ELR (cell line): ENCODE measurements at places on chromosomes 3 and 15.
A peak's percentile ranks its signal among the peaks of the same experiment; 100 is the strongest.

DNA sequence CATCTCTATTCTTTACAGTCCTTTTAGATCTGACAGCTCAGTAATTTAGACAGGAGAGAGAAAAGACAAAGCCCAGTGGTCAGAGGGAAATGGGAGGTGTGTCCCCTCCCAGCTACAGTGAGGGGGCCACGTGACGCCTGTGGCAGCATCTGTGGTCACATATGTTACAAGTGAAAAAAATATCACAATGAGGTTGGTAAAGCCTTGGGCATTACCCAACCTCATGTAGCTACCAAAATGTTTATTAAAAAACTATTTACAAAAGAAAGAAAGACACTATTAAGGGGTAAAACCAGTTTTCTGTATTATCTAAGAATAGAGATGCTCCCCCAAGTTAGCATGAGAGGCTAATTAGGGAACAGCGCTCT, 42.9 kb upstream of the PLCL2 start:
- DNase-seq = no peak

DNA sequence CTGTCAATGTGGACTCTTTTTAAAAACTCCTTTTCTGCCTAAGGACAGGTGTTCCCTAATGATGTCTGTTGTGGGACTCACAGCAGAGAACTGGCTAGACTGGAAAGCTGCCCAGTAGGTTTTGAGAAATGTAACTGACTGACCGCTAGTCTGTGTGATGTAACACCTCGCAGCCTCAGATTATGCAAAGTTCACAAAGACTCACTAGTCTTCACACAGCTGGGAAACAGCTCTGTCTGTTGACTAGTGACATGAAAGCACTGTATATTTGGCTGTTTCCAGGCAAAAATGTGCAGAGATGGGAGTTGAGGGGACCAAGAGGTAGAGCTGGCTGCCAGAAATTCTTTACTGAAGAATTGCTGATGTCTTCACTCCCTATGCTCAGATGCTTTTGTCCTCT, 10.3 kb downstream of the PDZRN3 start:
- DNase-seq = no peak

GRCh38 chr3:61724183-61724582, 162.8 kb downstream of the PTPRG start:
- no peak for DNase-seq

GRCh38 chr3:152321200-152321954, 52.6 kb downstream of the MBNL1 start:
- no peak for DNase-seq

GRCh38 chr3:133948131-133948810, 52.6 kb upstream of the RAB6B start:
- DNase-seq = no peak

GRCh38 chr15:68651916-68652525, 73.2 kb downstream of the CORO2B start:
- DNase-seq = no peak

GRCh38 chr3:177713928-177714900, 516.9 kb upstream of the TBL1XR1 start:
- no peak for DNase-seq

GRCh38 chr3:104388619-104389018, 978.1 kb upstream of the ALCAM start:
- DNase-seq = no peak

DNA sequence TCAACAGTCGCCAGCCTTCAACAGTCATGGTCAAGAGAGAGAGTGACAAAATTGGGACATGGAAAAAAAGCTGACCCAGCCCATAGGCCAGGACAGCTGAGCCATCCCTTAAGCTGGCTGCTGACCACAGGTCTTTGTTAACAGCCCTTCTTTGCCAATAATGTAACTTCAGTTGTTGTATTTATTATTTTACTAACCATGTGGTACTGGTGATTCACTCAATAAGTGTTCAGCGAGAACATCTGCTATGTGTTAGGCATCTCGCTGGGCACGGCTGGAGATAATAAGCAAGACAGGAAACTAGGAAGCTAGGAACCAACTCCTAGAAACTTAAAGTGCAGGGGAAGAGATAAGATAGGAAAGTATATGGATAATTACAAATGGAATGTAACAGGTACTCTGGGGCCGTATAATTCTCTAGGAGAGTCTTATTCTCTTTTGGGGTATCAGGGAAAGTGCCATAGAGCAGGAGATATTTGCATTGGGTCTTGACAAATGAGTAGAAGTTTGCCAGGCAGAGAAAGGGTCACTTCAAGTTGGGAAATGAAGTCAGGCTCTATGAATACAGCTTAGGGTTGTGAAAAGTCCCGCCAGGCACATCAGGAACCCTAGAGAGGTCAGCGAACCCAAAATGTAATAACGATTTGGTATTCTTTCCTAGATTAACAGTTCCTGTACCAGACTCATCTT, 84.0 kb upstream of the TRA2B start:
- DNase-seq = peak; percentile 92

DNA sequence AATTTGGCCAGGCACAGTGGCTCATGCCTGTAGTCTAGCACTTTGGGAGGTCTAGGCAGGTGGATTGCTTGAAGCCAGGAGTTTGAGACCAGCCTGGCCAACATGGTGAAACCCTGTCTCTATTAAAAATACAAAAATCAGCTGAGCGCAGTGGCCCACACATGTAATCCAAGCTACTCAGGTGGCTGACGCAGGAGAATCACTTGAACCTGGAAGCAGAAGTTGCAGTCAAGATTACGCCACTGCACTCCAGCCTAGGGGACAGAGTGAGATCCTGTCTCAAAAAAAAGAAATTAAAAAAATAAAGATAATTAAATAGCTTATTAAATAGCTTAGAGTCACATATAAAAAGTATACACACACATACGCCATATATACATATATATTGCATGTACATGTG, 3.7 kb upstream of the TIPARP start:
- DNase-seq = no peak

- DNase-seq = no peak
Observed at GRCh38 chr15:90074023-90074422, 28.2 kb downstream of the IDH2 start.

DNA sequence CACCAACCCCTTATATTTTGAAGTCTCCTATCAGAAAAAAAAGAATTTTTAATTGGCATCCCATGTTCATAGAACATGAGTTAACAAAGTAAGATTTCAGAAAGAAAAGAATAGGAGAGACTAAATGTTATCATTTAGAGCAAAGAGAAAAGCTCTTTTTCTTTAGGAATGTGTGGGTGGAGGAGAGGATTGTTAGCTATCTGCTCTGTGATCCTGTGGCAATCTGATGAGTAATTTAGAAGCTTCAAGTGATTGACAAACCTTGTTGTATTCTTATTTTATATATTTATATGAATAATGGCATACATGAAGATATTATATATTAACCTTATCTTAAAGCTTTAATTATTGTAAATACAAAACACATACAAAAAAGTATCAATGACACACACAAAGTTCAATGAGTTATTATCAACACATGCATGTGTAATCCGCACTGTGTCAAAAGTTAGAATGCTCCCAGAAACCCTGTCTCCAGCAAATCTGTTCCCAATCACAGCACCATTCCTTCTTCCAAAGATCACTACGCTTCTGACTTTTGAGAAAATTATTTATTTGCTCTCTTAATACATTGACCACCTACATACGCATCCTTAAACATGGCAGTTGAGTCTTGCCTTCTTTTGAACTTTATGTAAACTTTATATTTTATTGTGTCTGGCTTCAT, 907.4 kb downstream of the MCTP2 start:
- DNase-seq = no peak

- DNase-seq = peak; percentile 79
Observed at GRCh38 chr3:191094057-191094845, 104.8 kb upstream of the OSTN start.

DNA sequence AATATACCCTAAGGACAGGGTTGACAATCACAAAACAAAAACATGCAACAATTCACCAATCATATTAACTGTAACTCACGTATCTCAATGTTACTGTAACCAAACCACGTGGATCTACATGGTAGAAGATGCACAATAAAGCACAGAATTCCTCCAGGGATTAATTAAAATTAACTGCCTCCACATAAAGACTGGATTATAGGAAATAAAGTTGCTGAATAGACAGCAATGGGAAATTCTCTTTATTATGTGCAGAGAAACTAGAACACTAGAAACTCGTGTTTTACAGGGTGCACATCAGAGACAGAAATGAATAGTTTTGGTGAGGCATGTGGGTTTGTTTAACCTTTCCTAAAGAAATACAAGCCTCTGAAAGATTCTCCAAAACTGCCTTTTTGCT, 696.3 kb downstream of the EPHA3 start:
- DNase-seq = no peak

DNA sequence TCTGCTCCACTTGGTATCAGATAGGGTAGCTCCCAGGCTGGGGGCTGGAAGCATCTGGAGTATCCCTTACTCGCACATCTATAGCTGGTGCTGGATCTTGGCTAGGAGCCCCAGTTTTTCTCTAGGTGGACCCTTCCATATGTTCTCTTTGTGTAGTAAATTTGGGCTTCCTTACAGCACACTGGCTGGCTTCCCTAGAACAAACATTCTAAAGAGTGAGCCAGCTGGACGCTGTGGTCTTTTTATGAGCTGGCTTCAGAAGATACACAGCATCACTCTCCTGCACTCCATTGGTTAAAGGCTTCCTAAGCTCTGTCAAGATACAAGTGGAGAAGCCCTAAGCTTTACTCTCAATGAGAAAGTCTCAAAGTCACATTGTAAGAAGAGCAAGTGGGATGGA, 322.1 kb downstream of the WDR72 start:
- no peak for DNase-seq

DNA sequence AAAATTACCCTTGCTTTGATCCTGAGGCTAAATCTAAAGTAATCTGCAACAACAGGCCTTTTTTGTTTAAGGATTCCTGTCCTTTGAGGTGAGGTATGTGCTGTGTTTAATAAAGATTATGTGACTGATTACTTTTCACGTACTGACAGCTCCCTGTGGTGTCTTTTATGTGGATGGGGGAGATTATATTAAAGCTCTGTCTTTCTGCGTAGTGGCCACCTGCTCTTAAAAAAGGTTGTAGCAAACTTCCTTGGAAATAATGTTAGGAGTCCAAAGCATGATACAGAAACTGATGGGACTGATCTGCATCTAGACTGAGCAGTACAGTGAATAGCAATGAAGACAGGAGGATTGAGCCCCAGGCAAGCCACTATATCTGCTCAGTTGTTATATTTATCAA, 453.0 kb upstream of the GOLIM4 start:
- DNase-seq = no peak

DNA sequence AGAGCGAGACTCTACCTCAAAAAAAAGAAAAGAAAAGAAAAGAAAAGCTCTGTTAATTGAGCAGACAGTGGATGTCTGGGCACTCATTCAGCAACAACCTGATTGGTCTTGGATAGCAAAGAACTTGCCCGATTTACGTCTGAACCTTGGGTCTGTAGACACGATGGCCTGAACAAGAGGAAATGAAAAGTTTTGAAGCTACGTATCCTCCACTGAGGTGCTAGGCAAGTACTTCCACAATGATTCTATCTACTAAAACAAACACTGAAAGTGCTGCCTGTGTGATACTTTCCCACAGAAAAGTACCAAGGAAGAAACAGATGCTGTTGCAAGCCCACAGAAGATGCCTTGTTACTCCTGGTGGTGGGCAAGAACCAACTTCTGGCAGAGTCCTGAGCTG, 21.8 kb upstream of the MUSTN1 start:
- DNase-seq = no peak

DNA sequence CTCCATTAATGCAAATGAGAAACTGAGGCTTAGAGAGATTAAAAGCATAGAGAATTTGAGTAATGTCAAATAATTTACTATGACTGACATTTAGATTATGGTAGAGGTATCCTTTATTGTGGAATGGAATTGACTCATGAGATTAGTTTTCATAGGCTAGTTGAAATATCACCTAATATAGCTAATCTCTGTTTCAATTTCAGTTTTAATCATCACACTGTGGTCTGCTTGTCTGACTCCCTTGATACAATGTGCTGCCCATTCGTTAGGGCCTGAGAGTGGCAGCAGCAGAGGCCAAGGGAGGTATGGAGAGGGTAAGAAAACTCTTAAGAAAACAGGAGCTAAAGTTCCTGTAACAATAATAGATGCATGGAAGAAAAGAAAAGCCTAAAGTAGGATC, 13.2 kb upstream of the ZBTB20 start:
- DNase-seq = no peak

DNA sequence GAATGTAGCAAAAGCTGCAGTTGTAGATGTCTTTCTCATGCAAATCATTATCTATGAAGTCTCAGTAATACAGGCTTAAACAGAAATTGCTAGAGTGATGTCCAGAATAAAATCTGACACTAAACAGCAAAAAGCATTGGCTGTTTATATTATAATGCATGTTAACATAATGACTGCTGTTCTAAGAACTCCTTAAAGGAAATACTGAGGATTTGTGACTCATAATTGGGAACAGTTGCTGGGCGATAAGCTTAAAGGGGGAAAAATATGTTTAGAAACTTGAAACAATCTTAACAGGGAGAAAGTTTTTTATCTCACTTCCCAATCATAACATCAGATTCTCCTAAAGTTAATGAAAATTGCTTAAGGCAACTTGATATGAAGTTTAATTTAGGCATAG, 17.5 kb downstream of the TIPARP start:
- peak; percentile 91 for DNase-seq

GRCh38 chr3:152109038-152109437, 159.7 kb upstream of the MBNL1 start:
- DNase-seq = no peak

DNA sequence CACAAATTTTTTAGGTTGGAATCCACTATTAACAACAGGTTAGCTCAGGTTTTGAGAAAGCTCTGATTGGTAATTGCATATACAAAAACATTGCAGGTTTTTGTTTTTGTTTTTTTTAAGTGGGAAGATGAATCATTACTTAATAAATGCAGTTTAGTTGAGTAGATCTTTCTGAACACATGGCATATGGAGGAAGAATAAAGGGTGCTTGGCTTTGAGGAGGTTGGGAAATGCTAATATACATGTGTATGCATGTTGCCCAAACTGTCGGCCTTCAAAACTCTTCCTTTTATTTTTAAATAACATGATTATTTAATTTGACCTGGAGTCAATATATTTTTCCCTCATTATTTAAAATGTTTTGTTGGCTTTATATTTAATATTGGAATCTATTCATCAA, 32.8 kb downstream of the ZBTB38 start:
- DNase-seq = no peak

GRCh38 chr3:180875124-180875698, 37.3 kb upstream of the FXR1 start:
- DNase-seq = no peak

DNA sequence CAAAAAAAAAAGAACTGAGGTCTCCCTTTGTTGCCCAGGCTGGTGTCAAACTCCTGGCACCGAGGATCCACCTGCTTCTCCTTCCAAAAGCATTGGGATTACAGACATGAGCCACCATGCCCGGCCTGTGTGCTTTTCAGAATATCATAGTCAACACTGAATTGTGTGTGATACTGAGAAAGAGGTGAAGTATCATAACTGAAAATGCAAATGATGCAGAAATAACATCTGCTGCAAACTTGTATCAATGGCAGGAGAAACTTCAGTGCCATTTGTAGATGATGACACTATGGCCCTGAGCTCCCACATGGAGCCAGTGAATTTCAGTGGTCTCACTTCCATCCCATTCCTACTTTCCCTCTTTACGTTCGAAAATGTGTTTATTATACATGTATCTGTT, 21.9 kb downstream of the IL12A start:
- DNase-seq = no peak
